Stimulated activated CD4-positive, alpha-beta T cell treated with anti-CD3 and anti-CD28 coated beads, Interleukin-12 subunit alpha, Interleukin-12 subunit beta, amount 100 ng/mL, for 24 hours (primary cell): ENCODE measurements at places on chromosomes 3 and 15.

DNA sequence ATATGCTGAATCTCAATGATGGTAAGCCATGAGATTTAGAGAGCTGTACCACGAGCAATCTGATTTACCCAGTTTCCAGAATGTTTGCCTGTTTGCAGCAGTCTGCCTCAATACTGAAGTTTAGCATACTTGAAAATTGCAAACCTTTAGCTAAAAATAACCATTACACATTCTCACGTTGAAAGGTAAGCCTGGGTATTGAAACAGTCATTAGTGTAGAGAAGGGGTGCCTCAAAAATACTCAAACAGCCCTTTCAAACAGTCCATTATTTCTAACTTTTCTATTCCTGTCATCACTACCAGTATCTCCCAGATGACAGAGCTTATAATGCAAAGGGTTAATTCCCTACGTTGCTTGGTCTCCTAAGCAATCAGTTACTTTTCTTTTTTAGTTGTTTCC lies 111.8 kb upstream of the MBNL1 start:
- no peak for DNase-seq

GRCh38 chr3:121707531-121708273 lies 41.8 kb downstream of the GOLGB1 start:
- DNase-seq: no peak

DNA sequence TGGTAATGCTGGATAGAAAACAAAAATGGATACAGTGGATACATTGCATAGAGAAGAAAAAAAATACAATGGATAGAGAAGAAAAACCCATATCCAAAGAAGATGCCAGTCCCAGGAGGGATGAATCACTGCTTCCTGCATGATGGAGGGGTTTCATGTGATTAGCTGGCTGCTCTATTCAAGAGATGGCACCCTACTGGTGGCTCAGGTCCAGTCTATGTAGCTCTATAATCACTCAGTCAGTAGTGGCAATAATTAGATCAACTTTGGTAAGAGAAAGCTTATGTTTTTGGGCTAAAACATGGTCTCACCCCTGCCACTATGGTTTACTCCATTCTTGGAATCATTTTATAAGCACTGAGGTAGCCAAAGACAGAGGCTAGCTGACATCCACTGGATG lies 33.7 kb upstream of the NOX5 start:
- DNase-seq: no peak

DNA sequence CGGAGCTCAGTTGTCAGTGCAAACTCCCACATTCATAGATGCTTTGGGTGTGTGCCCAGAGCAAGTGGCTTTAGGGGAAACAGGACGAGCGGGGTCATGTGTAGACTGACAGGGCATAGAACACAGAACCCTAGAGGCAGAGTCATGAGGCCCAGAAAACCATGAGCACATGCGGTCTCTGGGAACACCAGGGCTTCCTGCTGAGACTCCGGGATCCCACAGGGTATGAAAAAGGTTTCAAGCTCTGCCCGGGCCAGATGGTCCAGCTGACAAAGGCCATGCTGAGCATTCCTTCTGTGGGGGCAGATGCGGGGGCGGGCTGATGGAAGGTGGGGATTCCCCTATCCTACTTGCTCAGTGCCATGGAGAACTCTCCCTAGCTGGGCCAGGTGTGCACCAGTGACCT lies 44.8 kb downstream of the ROPN1B start:
- no peak for DNase-seq

DNA sequence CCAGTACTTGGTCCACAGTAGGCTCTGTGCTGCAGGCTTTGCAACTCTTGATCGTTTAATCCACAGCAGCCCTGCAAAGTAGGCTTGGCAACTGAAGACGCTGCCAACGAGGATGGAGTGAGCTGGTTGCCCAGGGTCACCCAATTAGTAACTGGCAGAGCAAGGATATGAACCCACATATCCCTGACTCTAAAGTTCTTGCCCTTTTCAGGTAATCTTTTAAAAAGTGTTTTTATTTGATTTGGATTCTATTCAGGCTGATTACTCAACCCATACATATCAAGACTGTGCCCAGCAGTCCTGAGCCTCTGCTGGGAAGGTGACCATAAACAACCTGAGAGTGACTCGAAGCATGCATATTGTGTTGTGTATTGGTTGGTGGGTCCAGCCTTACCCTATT lies 50.3 kb downstream of the PSMD6 start:
- DNase-seq: no peak

DNA sequence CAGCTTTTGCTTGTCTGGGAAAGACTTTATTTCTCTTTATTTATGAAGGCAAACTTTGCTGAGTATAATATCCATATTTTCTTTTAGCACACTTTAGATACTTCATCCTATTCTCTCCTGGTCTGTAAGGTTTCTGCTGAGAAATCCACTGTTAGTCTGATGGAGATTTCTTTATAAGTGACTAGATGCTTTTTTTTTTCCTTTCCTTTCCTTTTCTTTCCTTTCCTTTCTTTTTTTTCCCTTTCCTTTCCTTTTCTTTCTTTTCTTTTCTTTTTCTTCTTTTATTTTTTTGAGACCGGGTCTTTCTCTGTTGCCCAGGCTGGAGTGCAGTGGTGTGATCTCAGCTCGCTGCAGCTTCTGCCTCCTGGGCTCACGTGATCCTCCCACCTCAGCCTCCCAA lies 38.4 kb downstream of the TOPAZ1 start:
- no peak for DNase-seq

- DNase-seq: no peak
These were observed 880 bp downstream of the NISCH start for GRCh38 chr3:52456169-52456799.

DNA sequence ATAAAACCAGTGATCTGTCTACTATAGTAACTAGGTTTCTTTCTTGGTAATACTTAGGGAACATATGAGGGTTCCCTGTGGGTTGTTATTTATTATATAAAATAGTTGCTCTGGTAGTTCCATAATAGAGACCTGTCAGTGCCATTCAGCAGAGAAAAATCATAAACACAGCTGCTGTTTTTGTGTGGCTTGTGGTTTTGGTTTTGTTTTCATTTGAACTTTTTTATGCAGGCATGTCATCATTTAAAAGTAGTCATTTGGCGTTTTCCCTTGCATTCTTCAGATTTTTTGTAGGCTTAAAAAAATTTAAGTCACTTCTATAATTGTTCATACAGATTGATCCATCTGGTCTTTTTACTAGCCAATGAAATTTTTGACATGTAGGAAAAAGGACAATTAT lies 47.9 kb downstream of the PIK3CA start:
- DNase-seq: no peak
